Nucleus accumbens (tissue), 56 donors: ENCODE measurements at places on chromosomes 13 and 19.

DNA sequence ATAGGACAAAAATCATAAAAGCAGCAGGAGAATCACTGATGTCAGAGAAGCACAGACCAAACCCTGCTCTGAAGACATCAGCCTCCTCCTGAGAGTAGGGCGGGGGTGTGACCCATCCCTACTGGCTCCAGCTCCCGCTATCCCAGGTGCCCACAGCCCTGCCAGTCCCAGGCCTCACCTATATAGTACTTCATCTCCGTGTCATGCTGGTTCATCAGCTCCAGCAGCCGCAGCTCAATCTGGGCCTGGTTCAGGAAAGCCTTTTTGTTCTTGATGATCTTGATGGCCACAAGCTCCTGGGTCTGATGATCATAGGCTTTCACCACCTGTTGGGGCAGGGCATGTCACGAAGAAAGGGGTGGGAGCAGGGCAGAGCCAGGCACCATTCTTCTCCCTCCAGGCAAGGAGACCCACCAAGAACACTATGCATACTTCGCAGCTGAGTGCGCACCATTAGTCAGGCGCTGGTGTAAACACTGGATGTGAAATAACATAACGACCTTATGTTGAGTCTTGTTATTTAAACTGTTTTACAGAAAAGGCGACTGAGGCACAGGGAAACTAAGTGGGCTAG lies 4.2 kb downstream of the DYRK1B start:
- no peak for DNase-seq

GRCh38 chr13:102654756-102655155 lies 40.1 kb downstream of the METTL21C start:
- DNase-seq, result no peak

- no peak for DNase-seq
Observed at GRCh38 chr13:71240911-71241310, 626.1 kb downstream of the DACH1 start.

GRCh38 chr19:19530423-19530804 lies 1.7 kb downstream of the YJEFN3 start:
- DNase-seq, result no peak

GRCh38 chr19:31356587-31357314 lies 7.5 kb upstream of the TSHZ3 start:
- no peak for DNase-seq

GRCh38 chr13:74158571-74159352 lies 24.6 kb upstream of the KLF12 start:
- DNase-seq, result no peak
